ENCODE measurements at places on chromosomes 1 and 21.

DNA sequence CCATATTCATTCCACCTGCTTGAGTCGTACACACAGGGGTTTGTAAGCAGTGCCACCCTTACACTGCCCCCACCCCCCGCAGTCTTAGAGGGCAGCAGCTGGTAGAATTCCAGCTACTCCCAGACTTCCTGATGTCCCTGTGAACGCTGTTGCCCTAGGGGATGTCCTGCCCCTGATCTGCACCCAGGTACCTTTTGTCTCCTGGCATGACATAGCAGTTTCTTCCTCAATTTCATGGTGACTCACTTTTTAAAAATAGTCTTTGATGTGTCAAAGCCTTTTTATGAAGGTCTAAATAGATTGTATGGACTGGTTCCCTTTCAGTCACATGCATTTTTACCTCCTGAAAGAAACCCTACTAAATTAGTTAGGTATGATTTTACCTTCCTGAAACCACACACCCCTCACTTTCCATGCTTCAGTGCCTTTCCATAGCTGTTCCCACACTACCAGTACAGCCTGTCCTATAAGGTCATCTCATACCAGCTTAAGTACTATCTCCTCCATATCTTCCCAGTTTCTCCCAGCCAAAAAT is 76.4 kb downstream of the ST3GAL3 start:
- no peak for DNase-seq

- no peak for DNase-seq
Measured at GRCh38 chr1:210260096-210260495, 27.5 kb downstream of the SERTAD4 start.

DNA sequence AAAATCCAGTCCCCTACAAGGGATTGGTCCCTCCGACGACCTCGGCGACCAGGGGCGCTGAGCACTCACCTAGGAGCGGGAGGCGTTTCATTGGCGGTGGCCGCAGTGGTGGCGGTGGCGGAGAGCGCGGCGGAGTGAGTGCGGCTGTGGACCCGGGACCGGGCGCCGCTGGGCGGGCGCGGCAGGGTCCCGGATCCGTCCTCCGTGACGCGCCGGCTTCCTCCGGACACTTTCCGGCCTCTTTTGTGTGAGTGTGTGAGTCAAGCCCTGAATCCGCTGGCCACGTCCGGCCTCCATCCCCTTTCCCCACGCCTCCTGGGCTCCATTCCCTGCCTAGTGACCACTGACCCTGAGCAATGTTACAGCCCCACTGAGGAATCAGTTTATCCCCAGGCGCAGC is at the start of gene ADGRL4:
Gene ADGRL4 (minus strand): TSS at position 167 of the 400 bp plus-strand sequence. CDS start 76 bp downstream, at position 91.
- peak; percentile 53 for DNase-seq

DNA sequence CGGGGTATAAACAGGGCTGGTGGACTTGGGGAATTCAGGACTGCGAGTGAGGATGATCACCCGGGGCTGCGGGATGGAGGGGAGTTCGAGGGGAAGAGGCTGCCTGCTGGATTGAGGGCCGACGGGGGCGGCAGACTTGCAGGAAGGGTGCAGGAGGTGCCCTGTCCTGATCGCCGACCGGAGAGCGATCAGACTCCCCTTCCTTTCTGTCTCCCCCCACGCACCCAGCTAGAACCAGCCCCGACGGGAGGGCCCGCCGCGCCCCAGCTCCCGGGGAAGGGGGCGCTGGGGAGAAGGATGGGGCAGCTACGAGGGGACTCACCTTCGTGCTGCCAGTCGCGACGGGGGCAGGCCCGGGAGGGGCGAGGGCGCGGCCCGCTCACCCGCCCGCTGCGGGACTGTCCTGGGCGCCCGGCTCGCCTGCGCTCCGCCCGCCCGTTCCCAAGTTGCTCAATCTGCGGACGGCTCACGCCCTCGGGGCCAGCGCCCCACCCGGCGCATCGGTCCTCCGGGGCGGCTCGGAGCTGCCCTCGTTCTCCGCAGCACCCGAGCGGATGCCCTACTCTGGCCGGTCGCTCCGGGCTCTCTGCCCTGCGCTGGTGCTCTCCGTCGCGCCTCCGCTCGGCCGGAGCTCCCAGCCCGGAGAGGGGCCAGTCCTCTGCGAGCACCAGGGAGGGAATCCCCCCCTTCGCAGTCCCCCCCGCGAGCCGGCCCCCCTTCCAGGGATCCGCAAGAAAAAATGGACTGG is at the start of gene RSPO1:
Gene RSPO1 (minus strand): TSS at position 649 of the 748 bp plus-strand sequence. CDS start 5,231 bp downstream, outside the sequence.
- DNase-seq: peak; percentile 75

DNA sequence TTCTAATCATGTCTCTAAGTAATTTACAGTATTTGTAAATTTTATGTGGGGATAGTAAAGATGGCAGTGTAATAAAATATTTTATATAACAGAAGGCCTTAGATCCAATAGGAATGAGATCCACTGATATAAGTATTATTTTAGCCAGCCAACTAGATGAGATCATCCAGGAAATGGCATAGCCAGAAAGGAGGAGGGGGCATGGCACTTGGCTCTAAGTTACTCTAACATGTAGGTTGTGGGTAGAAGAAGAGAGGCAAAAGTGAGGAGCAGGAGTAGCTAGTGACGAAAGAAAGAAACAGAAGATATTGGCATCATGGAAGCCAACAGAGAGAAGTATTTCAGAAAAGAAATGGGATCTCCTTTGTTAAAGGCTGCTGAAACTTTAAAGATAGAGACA is 426.1 kb downstream of the PTPRC start:
- DNase-seq: no peak

DNA sequence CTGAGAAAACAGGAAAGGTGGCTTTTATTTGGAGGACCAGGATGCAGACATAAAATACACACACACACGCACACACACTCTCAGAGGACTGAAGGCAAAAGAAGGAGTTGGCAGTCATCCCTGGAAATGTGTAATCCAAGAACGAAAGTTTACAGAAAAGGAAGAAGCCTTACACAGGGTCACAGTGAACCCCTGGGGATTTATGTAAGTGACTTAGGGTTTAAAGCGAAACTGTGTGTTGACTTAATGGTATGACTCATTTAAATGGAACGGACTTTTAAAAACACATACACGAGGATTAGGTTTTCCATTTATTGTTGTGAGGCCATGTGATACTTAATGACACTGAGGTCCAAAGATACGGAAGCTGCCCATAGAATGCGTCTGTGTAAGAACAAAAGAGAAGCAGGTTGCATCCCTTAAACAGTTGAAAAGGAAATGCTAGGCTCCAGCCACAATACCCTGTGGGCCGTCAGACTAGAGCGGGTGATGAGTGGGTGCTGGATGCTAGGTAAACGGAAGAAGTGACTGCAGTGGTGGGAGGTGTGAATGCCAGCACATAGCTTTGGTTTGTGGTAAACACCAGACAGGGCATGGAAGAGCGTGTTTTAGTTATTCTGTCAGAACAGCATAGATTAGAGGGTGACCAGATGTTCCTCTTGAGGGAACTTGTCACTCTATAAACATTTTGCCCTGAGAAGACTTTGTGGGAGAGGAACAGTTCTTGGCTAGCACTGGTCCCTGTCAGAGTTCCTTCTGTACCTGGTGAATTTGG is 21.6 kb upstream of the BCL10 start:
- DNase-seq: peak; percentile 96

DNA sequence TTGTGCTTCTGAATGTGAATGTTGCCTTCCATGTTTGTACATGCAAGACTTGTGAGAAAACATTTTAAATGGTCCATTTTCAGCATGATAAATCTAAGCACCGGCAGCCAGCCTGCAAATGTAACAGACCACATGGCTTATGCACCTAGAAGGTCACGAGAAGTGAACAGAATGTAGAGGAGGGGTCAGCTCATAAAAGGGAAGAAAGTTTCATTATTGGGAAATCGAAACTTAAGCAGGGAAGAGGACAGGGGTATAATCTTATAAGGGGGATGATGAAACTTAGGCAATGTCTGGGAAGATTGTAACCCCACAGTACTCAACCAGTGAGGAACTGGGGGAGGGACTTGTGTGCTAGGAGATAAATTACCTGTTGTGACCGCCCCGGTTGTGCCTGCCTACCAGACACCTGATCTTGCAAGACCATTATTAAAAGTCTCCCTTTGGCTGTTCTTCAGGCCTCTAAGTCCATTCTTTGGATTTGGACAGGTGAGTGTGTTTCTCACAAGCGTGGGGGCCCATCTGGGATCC is 37.7 kb upstream of the VN1R5 start:
- no peak for DNase-seq

- no peak for DNase-seq
Measured at GRCh38 chr1:248094884-248095283, at the start of gene OR2L13. OR2L13 (plus strand) TSS chr1:248095184; CDS start chr1:248099376, 4,192 bp downstream.

DNA sequence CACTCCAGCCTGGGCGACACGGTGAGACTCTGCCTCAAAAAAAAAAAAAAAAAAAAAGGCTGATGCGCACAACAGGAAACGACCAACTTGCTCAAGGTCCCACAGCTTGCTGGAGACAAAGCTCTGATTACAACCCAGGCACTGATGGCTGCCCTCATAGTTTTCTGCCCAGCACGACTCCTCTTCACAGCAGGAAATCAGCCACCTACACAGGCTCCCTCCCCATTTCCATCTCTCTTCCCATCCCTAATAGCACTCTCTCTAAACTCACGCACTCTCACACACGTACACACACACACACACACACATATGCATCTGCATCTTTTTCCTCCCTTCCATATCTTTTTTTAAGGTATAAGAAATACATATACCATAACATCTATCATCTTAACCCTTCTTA is 153.5 kb upstream of the SOD1 start:
- DNase-seq: no peak

Data from adipocyte (in vitro differentiated cells).